ENCODE measurements at places on chromosomes 3 and 15.

DNA sequence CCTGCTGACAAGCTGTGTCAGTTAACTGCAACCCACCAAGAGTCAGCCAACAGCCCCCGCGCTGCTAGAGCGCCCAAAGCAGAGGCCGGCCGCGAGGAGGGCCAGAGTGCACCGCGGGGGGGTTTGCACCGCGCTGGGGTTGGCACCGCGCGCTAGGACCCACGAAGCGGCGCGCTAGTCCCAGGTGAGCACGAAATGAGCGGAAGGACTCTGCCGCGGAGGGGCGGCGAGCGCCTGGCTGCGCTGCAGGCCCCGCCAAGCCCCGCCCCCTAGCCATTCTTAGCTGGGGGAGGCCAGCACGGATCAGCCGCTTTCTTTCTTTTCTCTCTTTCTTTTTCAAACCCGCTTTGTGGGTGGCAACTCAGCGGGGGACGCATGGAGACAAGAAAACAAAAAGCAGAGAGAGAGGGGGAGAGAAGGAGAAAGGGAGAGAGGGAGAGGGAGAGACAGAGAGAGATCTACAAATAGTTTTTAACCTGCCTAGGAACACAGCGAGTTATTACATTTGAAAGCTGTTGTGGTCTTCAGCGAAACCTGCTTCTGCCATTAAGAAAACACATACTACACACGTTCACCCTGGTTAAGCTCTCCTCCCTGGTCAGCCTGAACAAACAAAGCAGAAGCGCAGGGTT is 6.9 kb upstream of the FOXB1 start:
- no peak for DNase-seq

DNA sequence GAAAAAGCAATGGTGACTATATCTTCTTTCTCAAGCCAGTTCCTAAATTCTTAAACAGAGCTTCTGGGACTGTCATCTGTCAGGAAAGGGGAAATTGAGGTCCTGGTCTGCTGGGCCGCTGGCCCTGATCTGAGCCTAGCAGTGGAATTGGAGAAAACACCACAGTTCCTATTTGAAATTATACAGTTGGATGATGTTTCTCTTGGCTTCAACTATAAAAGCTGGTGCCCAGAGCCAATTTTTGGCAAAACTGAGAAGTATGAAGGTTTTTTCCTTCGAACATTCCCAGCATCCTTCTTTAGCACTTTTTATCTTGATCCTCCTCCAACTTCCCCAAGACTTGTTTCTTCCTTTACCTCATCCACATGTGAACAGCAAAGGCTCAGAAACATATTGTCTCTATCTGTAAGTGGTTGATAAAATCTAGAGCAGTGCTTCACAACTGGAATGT is 83.9 kb downstream of the CD47 start:
- DNase-seq = no peak

DNA sequence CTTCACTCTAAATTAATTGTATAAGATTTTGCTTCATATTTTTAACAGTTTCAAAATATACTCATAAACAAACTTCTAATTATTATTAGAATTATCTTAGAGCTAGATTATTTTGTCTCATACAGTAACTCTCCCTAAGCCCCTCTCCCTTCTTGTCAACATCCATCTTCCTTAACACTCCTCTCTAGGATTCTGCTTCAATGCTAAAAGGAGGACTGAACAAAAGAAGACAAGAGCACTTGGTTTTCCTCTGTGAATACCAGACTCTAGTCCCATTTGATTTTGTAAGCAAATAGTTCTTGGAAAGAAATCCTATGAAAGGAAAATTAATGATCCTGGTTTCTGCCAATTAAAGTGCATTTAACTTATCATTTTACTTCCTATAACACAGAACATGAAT is 91.8 kb downstream of the KCNMB2 start:
- DNase-seq = no peak

DNA sequence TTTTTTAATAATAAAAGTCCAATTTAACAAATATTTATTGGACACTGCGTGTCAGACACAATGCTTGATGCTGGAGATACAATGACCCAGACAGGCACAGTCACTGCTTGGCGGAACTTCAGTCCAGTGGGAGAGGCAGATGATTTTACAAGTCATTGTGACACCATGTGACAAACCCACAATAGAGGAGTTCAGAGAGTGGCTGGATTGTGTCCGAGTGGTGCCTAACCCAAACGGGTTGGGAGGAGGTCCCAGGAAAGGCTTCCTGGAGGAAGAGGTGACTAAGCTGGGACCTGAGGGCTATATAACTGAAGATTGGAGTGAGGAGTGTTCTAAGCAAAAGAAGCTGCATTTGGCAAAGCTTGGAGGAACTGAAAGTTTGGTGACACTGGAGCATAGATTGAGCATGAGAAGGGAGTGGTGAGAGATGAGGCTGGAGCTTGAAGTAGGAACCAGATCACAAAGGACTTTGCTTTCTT is 41.4 kb downstream of the CRTC3 start:
- DNase-seq = no peak

GRCh38 chr3:186921578-186921977 is 8.7 kb upstream of the ST6GAL1 start:
- DNase-seq = no peak

DNA sequence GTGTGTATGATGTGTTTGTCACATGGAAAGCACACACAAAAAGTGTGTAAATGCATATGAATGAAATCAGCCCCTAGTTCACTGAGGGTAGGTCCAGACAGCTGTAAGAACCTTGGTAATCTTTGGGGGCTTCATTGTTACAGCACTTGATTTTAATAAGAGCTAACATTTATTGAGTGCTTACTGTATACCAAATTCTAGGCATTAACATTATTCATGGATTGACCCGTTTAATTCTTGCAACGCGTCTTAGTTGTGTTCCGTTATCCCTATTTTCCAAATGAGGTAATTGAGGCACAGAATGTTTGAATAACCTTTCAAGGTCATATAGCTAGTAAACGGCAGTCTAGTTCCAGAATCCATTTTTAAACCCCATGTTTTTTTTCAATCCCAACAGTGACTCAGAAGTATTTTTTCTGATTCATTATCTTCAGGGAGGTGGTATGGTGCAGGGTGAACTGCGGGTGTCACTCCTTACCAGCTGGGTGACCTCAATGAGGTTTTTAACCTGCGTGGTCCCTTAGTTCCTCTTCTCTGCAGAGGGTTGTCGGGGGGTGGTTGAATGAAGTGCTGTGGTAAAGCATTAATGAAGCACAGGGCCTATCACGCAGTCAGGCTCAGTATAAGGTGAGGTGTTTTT is 14.2 kb downstream of the RAB8B start:
- DNase-seq = no peak

- no peak for DNase-seq
Measured at GRCh38 chr15:45454814-45455213, 67.7 kb downstream of the SLC30A4 start.

GRCh38 chr15:70587896-70588567 is 175.3 kb downstream of the UACA start:
- DNase-seq = no peak

DNA sequence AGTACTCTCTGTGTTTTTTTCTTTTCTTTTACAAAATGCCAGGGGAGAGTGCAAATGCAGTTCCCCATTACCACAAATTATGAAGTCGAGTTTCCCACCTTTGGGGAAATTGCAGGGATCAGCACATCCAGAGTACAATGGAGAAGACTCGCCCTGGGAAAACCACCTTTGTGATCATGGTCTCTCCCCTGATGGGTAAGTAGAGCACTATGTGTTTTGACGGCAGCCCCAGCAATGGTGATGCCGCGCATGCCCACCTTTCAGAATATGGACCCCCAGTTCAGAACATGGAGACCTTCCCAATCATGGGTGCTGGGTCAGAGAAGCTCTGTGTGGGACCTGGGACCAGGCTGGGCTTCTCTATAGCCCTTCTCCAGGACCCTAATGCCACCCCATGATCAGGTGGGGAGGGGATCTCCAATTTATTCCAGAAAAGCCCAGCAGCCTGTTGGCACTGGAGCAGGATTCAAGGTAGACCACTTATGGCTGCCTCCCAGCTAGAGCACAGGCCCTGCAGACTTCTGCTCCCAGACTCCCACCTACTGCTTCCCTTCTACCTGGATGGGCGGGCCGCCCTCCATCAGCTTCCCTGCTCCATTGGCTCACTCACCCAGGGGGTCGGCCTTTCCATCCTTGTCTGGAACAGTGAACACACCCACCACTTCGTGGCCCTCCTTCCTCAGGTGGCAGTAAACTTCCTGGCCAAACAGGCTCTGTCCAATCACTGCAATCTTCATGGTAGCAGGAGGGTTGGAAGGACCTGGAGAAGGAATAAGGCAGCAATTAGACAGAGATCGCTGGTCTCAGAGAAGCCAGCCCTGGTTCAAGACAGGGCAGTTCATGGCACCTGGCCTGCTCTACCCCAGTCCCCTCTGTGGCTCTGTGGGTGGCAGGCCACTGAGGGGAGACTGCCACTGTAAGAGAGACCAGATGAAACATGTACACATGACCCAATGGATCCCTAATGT is 19.9 kb downstream of the ALDH1L1 start:
- DNase-seq = peak; percentile 6

Measured in posterior cingulate gyrus (tissue), 11 donors.